ENCODE measurements at places on chromosomes 11 and 22. TPM values are rescaled to one million over a fixed set of nuclear protein-coding genes. Genes with fewer than 3 reads are reported as not detected.

GRCh38 chr22:34669001-34669400, 397.0 kb upstream of the ISX start:
- no peak for DNase-seq

- no peak for DNase-seq
These were observed 32.1 kb downstream of the DAGLA start for GRCh38 chr11:61712314-61712713.

DNA sequence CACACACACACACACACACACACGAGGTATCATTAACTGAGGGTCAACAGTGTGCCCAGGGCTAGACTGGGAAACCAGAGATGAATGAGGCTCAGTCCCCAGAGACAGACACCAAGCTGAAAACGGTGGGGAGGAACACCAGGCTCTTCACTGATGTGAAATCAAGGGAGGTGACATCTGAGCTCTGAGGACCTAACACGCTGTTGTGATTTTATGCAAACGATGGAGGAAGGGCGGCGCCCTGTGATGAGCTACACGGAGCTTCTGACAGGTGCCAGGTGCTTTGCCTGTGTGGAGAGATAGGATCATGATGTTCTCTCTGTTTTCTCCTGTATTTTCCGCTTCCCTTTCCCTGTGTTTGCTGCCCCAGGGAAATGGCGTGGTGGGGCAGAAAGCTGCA, 6.5 kb upstream of the CYB5R3 start:
- no peak for DNase-seq

GRCh38 chr22:18085188-18085587, 7.4 kb downstream of the PEX26 start:
- DNase-seq = no peak

OOSP1 gene
- not detected for total RNA-seq

DNA sequence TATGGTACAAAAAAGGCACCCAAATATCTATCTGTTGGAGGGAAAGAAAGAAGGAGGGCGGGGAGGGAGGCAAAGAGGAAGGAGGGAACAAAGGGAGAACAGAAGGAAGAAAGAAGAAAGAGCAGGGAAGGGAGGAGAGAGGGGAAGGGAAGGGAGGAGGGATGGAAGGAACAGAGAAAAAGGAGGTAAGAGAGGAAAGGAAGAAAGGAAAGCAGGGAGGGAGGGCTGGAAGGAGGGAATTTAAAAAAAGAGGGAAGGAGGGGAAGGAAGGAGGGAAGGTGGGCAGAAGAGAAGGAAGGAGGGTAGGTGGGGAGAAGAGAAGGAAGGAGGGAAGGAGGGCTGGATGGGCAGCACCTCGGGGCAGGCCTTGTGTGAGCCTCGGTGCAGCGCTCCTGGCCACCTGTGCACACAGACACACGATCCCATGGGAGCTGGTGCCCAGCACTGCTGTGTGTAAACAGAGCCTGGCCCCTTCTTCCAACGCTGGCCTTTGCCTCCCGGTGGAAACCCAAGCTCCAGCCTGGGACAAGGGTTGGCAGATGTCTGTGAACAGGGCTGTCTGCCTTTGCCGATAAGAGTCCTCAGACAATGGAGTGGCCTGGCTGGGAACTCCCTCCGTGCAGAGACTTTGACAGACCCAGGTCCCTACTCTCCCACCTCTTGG, 23.2 kb downstream of the SMIM38 start:
- no peak for DNase-seq

DNA sequence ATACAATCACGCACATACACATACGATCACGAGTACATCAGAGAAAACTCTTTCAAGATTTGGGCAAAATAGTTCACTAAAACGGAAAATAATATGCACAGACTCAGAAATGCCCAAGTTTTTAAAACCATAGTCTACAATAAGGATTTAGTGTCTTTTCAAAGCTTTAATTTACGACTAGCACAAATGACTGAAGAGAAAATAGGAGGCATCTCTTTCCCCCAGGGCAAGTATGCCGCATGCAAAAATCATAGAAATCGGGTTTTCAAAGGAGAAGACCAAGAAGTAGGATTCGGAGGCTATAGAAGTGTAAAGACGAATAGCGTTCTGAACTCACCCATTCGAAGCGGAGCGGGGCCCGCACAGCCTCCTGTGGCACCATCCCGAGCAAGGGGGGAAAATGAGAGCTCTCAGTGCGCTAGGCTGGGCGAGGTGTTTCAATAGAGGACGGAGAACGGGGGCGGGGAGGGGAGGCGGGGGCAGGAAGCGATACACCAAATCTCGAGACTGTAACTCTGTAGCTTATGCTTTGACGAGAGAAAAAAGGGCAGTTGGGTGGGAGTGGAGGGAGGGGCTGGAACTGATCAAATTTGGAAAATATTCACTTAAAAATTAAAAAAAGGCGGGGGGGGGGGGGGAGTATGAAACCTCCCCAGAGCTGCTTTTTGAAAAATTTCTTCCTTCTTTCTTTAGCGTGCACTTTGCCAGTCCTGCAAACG, 15.8 kb downstream of the BLID start:
- no peak for DNase-seq

DNA sequence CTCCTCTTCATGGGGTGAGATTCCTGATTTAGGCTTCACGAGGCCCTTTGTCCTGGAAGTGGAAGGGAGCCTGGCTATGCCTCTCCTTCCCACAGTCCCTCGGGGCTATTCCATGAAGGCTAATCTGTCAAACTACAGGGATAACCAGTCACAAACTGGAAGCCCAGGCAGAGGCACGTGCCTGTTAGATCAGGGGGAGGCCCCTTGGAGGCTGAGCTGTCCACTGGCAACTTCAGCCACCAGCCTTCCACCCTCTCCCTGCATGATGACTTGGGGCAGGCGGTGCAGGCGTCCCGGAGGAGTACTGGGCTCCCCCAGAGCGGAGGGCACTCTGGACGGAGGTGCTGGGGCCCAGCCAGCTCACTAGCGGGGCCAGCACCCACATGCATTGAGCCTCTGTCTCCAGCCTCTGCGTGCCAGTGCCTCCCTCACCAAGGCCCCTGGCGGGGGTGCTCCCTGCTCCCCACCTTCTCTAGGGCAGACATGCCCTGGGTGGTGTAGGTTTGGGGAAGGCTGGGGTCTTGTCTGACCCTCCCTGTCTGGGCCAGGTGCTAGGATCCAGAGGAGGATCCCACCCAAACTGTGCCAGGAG, 42.9 kb downstream of the WNT11 start:
- no peak for DNase-seq

GRCh38 chr11:69499186-69499917, 17.9 kb downstream of the LINC01488 start:
- no peak for DNase-seq

All from Calu3 (cell line).